ENCODE measurements at places on chromosomes 2 and 18.

DNA sequence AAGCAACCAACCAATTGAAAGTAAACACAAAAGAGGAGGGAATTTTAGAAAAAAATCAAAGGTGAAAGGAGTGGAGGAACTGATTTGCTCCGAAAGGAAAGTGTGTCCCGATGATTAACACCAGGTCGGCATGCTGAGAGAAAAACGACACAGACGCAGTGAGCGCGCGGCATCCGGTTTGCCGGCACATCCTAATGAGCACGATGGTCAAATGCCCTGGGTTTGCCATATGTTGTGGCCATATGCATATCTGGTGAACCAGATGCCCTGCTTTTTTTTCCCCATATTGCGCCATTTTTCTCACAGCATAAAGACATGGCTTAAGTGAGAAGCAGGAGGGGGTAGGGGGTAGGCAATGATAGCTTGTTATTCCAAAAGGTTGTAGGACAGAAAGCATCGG is 626.7 kb downstream of the BCL11A start:
- no peak for DNase-seq

- no peak for DNase-seq
These were observed 15.0 kb downstream of the CDH20 start for GRCh38 chr18:61348230-61348629.

- DNase-seq, result no peak
These were observed 170.6 kb downstream of the TWIST2 start for GRCh38 chr2:239018271-239019182.

- DNase-seq, result no peak
These were observed 340.3 kb downstream of the PLCL1 start for GRCh38 chr2:198144660-198145059.

- DNase-seq, result no peak
These were observed 286.4 kb downstream of the GALNT13 start for GRCh38 chr2:154158101-154158500.

All from NCI-H748 treated with DMSO at 0.1 percent for 48 hours (cell line).